Gastrocnemius medialis (tissue), 4 donors: ENCODE measurements at places on chromosomes 6 and 20. TPM values are rescaled to one million over a fixed set of nuclear protein-coding genes. Genes with fewer than 3 reads are reported as not detected.
A peak's percentile ranks its signal among the peaks of the same experiment; 100 is the strongest.

The NKX2-4 gene
- total RNA-seq = not detected

GRCh38 chr20:17898548-17898994 lies 70.0 kb downstream of the SNX5 start:
- DNase-seq = peak; percentile 59
- peaks cover 23% of the 10 kb centered on the region for H3K4me1 ChIP-seq
- no peaks in the 10 kb centered on the region for H3K36me3 ChIP-seq
- H3K27me3 ChIP-seq = no peaks in the 10 kb centered on the region

The SLC4A11 gene
- 3.3 TPM for total RNA-seq

DNA sequence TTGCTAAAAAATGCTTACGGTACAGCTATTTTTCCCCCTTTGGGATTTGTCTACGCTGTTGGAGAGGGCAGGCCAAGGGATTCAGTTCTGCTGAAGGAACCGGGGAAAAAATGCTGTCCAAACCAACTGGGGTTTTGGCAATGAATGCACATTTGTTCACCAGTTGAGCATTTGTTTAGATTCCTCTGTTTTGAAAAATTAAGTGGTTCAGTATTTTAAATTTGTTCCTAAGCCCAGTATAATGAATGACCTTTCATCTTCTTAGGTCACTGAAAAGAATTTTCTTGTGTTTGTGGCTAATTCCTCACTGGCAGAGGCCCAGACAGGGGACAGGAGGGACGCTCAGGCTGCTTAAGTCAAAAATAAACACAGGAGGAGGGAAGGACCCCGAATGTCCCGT lies 10.8 kb upstream of the EYA2 start:
- H3K27ac ChIP-seq = no peak overlapping the region
- H3K36me3 ChIP-seq = no peaks in the 10 kb centered on the region
- no peak overlapping the region for H3K4me3 ChIP-seq
- no peaks in the 10 kb centered on the region for H3K27me3 ChIP-seq
- H3K4me1 ChIP-seq = no peaks in the 10 kb centered on the region

- H3K27ac ChIP-seq = no peak overlapping the region
- DNase-seq = no peak
- H3K4me1 ChIP-seq = no peaks in the 10 kb centered on the region
- no peaks in the 10 kb centered on the region for H3K27me3 ChIP-seq
- H3K36me3 ChIP-seq = no peaks in the 10 kb centered on the region
Measured at GRCh38 chr6:44022671-44023352, 104.4 kb downstream of the MRPL14 start.

DNA sequence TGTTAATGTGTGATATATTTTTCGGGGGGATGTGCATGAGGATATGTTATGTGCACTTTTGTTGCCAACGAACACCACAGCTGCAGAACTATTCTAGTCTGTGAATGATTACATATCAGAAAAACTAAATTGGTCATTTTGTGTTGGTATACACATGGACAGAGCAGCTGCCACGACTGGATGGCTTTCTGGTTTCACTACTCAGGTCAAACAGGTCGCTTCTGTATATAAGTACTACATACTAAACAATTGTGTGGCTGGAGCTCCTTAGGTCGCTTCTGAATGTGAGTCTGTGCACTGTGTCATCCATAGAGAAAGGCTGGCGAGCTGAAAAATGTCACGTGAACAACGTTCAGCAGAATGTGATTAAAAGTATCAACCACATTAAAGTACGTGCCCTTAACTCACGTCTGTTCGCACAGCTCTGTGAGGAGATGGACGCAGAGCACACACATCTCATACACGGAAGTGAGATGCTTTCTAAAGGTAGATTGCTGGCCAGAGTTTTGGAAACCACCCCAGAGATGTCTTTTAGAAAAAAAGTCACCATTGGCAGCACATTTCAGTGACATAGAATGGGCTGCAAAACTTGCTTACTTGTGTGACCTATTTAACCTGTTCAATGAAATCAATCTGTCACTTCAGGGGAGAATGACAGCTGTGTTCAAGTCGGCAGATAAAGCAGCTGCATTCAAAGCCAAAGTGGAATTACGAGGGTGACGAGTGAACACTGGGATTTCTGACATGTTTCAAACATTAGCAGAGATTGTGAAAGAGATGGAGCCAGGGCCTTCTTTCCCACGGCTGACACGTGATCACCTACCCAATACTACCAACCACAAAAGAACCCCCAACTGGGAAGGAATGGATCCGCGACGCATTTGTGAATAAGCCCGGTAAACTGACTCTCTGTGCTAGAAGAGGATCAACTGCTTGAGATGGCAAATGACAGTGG lies 176.6 kb downstream of the PDE10A start:
- DNase-seq = no peak
- no peaks in the 10 kb centered on the region for H3K27me3 ChIP-seq
- no peak overlapping the region for H3K27ac ChIP-seq
- H3K4me3 ChIP-seq = no peak overlapping the region
- no peaks in the 10 kb centered on the region for H3K4me1 ChIP-seq

GRCh38 chr6:27772261-27773001 lies 139.8 kb downstream of the OR2B2 start:
- H3K27ac ChIP-seq = no peak overlapping the region
- no peaks in the 10 kb centered on the region for H3K4me1 ChIP-seq
- H3K36me3 ChIP-seq = no peaks in the 10 kb centered on the region
- no peak overlapping the region for H3K4me3 ChIP-seq

The RUNX2 gene
- 0.95 TPM for total RNA-seq

DNA sequence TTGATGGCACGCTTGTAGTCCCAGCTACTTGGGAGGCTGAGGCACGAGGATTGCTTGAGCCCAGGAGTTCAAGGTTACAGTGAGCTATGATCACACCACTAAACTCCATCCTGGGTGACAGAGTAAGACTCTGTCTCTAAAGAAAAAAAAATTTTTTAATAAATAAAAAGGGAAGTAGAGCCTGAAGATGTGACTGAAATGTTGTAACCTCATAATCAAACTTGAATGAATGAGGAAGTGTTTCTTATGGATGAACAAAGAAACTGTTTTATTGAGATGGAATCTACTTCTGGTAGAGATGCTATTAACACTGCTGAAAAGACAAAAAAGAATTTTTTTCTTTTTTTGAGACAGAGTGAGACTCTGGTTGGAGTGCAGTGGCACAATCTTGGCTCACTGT lies 6.7 kb downstream of the MAK start:
- no peak overlapping the region for H3K4me3 ChIP-seq
- DNase-seq = no peak
- H3K27me3 ChIP-seq = peaks cover 10% of the 10 kb centered on the region
- no peaks in the 10 kb centered on the region for H3K36me3 ChIP-seq

DNA sequence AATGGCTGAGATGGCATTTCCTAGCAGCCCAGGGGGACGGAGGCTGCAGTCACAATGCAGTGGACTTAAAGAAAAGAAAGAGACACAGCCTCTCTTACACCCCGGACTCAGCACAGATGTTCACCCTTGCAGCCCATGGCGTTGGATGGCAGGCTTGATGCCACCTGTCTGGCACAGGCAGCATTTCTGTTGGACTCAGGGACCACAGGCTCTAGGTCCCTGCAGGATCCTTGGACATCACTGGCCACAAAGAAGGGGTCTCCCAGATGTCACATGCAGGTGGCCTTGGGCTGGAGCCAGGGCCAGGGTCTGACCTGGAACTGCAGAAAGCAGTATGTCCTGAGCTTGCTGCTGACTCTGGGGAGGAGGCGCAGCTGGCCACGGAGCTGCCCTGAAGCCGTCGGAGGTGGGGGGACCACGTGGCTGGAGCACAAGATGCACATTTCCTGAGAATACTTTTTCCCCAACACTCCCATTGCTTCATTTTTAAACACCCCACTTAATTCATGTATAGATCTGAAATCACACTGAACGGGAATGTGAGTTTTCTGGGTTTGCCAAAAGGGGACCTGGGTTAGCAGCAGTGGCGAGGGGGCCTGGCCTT lies 102.3 kb upstream of the SULF2 start:
- no peak overlapping the region for H3K27ac ChIP-seq
- DNase-seq = no peak
- H3K27me3 ChIP-seq = no peaks in the 10 kb centered on the region
- no peaks in the 10 kb centered on the region for H3K4me1 ChIP-seq
- H3K4me3 ChIP-seq = no peak overlapping the region

The KIF25 gene
- total RNA-seq = not detected

The PXDC1 gene
- 8.8 TPM for total RNA-seq

DNA sequence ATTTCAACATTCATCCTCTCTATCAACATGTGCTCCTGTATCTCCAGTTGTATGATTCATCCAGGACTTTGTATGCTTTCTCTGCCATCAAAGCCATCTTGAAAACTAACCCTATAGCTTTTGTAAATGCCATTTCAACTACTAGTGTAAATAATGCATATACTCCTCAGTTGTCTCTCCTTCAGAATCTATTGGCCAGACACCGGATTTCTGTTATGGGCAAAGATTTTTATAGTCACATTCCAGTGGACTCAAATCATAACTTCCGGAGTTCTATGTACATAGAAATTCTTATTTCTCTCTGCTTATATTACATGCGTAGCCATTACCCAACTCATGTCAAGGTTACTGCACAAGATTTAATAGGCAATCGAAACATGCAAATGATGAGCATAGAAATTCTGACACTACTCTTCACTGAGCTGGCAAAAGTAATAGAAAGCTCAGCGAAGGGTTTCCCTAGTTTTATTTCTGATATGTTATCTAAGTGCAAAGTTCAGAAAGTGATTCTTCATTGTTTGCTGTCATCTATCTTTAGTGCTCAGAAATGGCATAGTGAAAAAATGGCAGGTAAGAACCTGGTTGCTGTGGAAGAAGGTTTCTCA lies 54.8 kb downstream of the PGM3 start:
- no peak overlapping the region for H3K4me3 ChIP-seq
- no peaks in the 10 kb centered on the region for H3K27me3 ChIP-seq
- DNase-seq = no peak
- H3K27ac ChIP-seq = no peak overlapping the region
- peaks cover 56% of the 10 kb centered on the region for H3K36me3 ChIP-seq
- H3K4me1 ChIP-seq = no peaks in the 10 kb centered on the region

The EYA2 gene
- total RNA-seq = 0.60 TPM

The FAM135A gene
- total RNA-seq = 9.3 TPM

GRCh38 chr20:35135867-35136586 lies 11.1 kb downstream of the EDEM2 start:
- H3K4me3 ChIP-seq = no peak overlapping the region
- H3K27me3 ChIP-seq = no peaks in the 10 kb centered on the region
- H3K4me1 ChIP-seq = no peaks in the 10 kb centered on the region
- peak overlapping the region; percentile 57 for H3K27ac ChIP-seq
- peaks cover 67% of the 10 kb centered on the region for H3K36me3 ChIP-seq
- DNase-seq = peak; percentile 72

GRCh38 chr6:46490425-46491200 lies 636 bp downstream of the RCAN2 start:
- DNase-seq = peak; percentile 69
- peak overlapping the region; percentile 75 for H3K4me3 ChIP-seq
- H3K27me3 ChIP-seq = no peaks in the 10 kb centered on the region

GRCh38 chr6:134640229-134640628 lies 309.7 kb downstream of the ALDH8A1 start:
- H3K4me3 ChIP-seq = no peak overlapping the region
- H3K27ac ChIP-seq = no peak overlapping the region
- H3K27me3 ChIP-seq = no peaks in the 10 kb centered on the region
- H3K36me3 ChIP-seq = no peaks in the 10 kb centered on the region
- DNase-seq = no peak

The FAM184A gene
- total RNA-seq = 1.0 TPM

GRCh38 chr6:30883685-30884520 lies at the start of gene DDR1:
TSS of gene DDR1 (plus strand) at chr6:30884519. CDS start at chr6:30888730, 4,211 bp downstream.
- H3K27ac ChIP-seq = peak within 1 kb of the TSS; percentile 89
- H3K4me3 ChIP-seq = peak within 1 kb of the TSS; percentile 66
- H3K36me3 ChIP-seq = no peaks in the 10 kb centered on the region
- peaks cover 56% of the 10 kb centered on the region for H3K4me1 ChIP-seq

- H3K4me3 ChIP-seq = no peak overlapping the region
- no peak for DNase-seq
- H3K27ac ChIP-seq = no peak overlapping the region
- no peaks in the 10 kb centered on the region for H3K36me3 ChIP-seq
- H3K4me1 ChIP-seq = peaks cover 7% of the 10 kb centered on the region
Measured at GRCh38 chr20:47782920-47783552, 2.2 kb downstream of the SULF2 start.

DNA sequence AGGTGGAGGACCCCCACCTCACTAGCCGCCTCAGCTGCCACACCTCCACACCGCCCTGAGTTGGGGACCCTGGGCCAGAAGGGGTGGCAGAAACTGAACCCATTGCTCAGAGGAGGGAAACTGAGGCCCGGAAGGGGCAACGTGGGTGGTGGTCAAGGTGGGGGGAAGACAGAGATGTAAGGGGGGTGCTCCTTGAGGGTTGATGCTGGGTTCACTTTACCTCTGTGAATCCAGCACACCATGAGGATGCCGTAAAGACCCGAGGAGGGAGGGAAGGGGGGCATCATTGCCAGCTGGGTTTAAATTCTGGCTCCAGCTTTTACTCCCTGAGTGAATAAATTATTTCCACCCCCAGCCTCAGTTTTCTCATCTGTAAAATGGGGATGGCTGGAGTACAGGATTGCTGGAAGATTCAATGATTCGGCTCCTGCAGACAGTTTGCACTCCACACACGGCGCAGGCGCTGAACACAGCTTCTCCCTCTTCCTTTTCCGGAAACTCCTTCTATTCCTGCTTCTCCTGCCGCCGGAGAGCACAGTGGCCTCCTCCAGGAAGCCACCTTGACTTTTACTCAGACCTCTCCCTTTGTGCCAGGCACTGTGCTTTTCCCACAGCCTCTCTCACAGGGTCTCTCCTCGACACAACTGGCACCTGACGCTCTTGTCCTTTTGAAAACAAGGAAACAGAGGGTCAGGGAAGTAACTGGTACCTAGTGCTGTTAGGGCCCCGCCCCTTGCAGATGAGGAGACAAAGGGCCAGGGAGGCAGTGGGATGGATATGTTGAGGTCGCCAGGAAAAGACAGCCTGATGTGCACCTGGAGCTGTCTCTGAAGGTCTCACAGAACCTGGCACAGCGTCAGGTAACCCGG lies 59.4 kb downstream of the UBE2V1 start:
- no peaks in the 10 kb centered on the region for H3K36me3 ChIP-seq
- H3K4me1 ChIP-seq = peaks cover 6% of the 10 kb centered on the region
- H3K27me3 ChIP-seq = no peaks in the 10 kb centered on the region
- H3K4me3 ChIP-seq = no peak overlapping the region
- H3K27ac ChIP-seq = no peak overlapping the region
- no peak for DNase-seq

The PTK6 gene
- total RNA-seq = not detected

GRCh38 chr6:108432792-108433191 lies 127.9 kb upstream of the FOXO3 start:
- no peaks in the 10 kb centered on the region for H3K4me1 ChIP-seq
- no peaks in the 10 kb centered on the region for H3K27me3 ChIP-seq
- no peak for DNase-seq
- H3K27ac ChIP-seq = no peak overlapping the region

- H3K4me1 ChIP-seq = peaks cover 9% of the 10 kb centered on the region
- H3K27ac ChIP-seq = no peak overlapping the region
- DNase-seq = no peak
- H3K4me3 ChIP-seq = no peak overlapping the region
- no peaks in the 10 kb centered on the region for H3K27me3 ChIP-seq
- peaks cover 24% of the 10 kb centered on the region for H3K36me3 ChIP-seq
Measured at GRCh38 chr20:34776177-34776576, 49.3 kb downstream of the NCOA6 start.
